ENCODE measurements at places on chromosomes 7 and 10.

GRCh38 chr10:75407224-75407712 lies 5.7 kb upstream of the ZNF503 start:
- no peak for ATAC-seq

DNA sequence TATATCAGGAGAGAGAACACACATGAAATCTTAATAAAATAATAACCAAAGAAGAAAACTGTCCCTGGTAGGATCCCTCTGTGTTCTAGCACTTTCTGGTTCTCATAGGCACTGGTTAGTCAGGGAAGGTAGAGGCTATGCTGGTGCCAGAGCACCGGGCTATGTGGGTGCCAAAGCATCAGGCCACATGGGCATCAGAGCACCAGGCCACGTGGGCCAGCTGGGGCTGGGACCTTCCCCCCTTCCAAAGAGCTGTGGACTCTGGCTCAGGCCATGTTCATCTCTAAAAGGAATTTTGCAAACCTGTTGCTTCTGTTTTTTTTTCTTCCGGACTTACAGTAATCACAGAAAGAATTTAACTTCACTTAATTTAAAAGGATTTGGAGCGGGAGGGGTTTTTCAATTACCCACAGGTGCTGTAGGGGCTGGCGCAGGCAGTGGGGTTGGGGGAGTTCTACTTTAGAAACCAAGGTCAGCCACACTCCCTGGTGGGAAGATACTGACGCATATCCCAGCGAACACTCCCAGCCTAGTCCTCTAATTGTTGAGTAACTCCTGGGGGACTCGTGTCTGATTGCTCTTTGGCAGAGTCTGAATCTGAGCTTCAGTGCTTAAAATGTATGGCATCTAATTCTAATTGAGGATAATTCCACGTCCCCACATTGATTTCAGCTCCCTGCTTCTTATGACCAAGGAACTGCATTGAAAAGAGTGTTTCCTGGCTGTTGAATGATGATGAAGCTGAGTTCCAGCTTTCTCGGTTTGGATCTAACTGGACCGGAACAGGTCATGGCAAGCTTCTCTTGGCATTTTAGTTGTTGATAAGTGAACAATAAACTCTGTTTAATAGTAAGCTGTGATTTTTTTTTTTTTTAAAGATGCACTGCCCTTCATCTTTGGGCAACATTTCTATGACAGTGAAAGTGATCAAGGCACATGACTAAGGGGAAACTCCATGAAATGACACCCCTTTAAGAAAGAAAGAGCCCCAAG lies 110.7 kb upstream of the FZD8 start:
- ATAC-seq = no peak

- no peak for ATAC-seq
Observed at GRCh38 chr7:43904533-43905208, 1.7 kb downstream of the URGCP start.

DNA sequence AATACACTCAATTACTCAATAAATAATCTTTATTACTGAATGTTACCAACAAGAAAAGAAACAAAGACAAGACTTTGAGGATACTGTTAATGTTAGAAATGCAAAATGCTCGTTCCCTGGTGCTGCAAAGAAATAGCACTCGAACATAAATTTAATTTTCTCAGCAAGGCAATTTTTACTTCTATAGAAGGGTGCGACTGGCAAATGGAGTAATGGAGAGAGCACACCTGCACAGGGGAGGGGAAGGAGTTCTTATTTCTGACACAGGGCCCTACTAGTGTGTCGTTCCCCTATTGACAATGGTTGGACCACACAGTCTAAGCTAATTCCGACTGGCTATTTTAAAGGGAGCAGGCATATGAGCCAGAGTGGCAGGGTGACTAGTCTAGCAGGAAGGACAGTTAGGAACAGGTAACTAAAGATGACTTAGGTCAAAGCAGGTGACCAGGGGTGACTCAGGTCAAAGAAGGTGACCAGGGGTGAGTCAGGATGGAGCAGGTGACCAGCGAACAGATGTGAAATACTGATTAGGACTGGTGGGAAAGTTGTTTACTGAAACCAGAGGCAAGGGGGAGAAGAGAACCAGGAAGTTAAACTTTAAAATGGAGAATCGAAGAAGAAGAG lies 119.1 kb downstream of the RNF32 start:
- no peak for ATAC-seq

GRCh38 chr7:140312141-140312846 lies 86.0 kb downstream of the SLC37A3 start:
- ATAC-seq = no peak

DNA sequence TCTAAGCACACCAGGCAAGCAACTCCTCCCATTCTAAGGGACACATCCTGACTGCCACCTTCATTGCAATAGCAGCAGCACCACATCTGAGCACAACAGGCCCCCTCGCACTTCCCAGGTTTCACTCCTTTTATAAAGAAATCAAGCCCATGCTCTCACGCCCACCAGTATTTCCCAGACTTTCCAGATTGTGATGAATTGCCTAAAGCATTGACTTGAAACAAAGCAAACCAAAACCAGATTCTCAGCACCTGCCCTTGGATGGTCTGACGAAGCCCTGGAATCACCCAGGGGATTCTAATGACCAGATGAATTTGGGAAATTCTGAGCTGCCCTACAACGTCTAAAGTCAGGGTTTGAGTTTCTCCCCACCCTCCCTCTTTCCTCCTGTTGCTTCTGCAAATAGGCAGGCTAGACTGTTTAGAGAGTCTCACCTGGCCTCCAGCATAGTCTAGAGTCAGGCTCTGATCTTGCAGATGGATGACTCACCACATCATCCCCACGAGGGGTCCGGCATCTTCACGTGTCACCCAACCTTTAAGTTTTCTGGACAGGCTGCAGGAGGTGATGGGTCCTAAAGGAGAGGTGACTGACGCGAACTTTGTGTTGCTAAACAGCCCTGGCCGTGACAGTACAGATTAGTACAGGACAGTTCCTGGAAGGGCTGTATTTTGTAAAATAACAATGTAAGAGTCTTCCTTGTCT lies 198.0 kb downstream of the SKIDA1 start:
- no peak for ATAC-seq

DNA sequence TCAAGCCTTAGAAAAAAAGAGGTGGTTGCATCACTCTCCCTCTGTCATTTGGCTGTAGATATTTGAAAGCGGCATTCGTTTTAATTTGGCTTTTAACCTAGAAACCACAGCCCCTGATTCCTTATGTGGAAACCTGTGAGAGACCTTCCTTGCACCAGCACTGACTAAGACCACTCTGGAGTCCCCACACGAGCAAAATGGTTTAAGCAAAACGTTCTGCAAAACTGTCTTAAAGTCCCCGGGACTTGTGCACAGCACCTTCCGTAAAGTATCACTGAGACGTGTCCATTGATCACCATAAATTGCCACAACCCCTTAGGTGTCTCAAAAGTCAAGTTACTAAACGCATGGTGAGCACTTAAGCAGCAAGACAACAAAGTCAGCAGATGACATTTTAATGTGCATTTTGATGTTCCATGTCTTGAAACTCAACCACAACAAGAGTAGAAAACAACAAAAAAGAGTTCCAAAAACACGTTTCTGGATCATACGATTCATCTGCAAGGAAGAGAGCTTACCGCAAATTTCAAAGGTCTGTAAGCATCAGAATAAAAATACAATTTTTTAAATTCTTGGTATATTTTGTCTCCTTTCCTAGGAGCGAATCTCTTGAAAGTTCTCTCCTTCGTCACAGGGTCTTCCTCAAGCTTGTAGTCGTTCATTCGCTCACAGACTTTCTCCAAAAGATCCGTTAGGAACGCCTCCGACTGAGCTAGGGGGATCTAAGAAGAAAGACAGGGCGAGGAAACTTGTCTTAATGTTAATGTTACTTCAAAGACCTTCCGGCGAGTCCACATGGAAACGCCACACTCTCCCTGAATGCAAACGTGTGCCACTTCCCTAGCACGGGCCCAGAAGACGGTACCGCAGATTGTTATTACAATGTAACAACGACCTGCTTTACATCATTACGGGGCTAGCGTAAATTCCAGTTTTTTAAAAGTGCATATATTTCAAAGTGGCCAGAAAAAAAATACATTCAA lies 37.7 kb downstream of the CNPY1 start:
- no peak for ATAC-seq

DNA sequence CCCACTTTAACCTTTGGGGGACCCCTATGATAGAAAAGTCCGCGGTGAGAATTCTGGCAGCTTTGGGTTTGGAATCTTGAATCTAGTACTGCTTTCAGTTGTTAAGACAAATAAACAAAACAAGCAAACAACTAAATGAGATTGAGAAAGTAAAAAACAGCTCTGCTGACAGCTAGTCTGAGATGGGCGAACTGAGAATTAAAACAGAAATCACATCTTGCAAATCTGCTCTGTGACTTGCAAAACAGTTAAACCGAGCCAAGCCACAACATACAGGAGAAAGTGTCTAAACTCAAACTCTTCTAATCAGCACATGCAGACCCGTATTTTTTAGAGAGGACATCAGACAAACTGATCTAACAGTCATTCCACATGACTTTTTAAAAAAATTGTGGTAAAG lies 110.4 kb downstream of the SH2D4B start:
- no peak for ATAC-seq

DNA sequence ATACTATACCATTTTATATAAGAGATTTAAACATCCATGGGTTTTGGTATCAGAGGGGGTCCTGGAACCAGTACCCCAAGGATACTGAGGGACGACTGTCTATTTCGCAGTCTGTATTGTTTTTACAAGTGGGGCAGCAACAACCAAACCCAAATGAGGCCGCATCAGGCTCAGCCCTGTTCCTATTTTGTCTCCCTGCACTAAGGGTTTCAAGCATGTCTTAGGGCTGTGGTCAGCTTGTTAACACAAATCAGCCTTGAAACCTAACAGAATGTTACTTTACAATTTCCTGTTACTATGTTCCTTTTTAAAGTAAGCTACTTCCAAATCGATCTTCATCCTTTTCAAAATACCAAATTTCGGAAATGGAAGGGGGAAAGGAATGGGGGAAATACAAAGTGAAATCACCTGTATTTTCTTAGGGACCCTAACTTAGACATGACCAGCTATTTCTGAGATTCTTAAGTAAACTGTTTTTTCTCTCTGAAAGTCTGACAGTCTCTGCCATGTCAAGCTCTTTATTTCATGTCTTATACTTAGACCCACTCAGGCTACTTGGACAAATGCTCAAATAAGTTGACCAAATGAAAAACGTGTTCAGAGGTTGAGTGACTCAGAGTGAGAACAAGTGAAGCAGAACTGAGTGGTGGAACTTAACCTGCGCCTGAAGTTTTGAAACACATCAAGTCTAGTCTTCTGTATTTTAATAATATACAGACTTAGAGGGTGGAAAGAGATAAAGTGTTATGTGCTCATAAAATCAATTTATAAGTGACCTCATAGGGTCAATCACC lies 75.8 kb downstream of the C1GALT1 start:
- no peak for ATAC-seq

DNA sequence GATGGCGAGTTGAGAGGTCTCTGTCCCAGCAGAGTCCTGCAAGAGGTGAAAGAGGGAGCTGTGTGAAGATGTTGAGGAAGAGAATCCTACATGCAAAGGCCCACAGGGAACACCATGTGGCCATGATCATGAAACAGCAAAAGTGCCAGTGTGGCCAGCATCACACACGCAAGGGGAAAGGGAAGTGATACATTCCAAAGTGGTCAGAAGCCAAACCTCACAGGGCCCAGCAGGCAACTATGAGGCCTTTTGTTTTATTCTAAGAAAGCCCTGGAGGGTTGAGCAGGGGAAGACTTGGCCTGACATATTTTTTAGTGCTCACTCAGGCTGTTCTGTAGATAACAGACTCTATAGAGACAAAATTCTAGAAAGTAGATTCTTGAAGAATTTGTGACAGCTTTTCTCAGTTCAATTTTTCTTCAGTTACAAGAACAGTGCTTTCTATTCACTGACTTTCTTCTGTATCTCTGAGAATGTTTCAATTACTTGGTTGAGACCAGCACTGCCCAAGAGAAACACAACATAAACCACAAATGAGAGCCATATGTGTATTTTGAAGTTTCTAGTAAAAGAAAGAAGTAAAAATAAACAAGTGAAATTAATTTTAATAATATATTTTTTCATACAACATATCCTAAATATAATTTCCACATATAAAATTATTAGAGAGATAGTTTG lies 82.3 kb downstream of the HTR7 start:
- ATAC-seq = no peak

GRCh38 chr7:92623544-92623943 lies 33.4 kb upstream of the FAM133B start:
- ATAC-seq = no peak

DNA sequence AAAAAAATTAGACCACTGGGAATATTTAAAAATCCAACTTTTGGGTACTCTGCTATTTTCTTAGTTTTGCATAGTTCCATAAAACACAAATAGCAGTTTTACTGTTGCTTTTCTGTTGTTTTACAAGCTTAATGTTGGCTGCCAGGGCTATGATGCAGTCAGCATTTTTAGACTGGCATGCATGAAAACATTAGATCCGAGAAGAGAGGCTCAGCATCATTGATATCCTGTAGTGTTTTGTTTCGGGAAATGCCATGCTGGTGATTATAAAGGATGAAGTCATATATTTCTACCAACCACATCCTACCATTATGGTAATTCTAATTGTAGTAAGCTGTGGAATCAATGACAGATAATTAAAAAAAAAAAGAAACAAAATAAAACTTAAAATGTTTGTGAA lies 104.6 kb downstream of the MBL2 start:
- no peak for ATAC-seq

DNA sequence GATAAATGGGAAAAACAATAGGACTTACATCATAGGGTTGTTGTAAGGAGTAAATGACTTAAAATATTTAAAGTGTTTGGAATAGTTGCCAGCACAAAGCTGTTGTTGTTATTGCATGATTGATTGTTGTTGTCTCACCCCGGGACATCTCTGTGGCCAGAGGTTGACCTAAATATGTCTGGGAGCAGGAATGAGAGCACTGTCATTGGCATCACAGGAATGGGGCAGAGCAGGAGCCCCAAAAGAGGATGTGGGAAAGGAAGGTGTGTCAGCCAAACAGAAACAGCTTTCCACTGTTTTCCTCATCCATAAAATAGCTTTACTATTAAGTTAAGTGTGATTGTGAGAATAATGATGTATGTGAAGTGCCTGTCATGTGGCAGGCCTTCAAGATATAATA lies 121.6 kb downstream of the TMEM168 start:
- ATAC-seq = no peak

GRCh38 chr7:105654095-105654686 lies 72.9 kb upstream of the EFCAB10 start:
- ATAC-seq = no peak

GRCh38 chr10:68084469-68084868 lies 9.4 kb upstream of the HERC4 start:
- ATAC-seq = no peak

DNA sequence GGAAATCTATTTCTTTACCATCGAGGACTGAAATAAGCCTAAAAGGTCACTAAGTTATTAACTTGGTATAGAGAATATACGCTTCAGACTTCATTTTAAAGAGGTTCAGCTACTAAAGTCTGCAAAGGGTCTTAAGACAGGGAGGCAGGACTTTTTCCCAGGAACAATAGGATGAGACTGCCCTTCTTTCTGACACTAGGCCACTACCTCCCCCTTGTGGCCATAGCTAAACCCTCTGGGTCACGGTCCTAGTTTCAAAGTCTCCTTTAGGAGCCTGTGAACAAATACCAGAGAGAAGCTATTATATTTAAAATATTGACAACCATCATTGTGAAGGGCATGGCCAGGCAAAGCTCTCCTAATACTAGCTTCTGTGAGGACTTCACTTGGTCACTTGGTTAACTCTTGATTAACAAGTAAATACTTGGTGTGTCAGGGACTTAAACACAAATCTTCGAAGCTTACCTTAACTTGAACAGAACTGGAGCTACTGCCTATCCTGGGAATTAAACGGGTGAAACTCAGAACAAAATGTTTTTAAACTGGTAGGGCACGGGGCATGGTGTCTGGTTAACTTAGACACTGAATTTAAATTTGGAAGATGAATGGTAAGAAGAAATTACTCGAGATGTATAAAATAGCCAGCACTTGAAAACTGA lies 75.6 kb downstream of the CCDC6 start:
- ATAC-seq = peak; percentile 77

- peak; percentile 54 for ATAC-seq
Observed at GRCh38 chr10:72340510-72341261, 14.0 kb downstream of the DNAJB12 start.
